Dorsolateral prefrontal cortex (tissue), 122 donors: ENCODE measurements at places on chromosomes 1 and 21. TPM values are rescaled to one million over a fixed set of nuclear protein-coding genes. Genes with fewer than 3 reads are reported as not detected.

ASCL5 gene
- not detected for total RNA-seq

BSND gene
- total RNA-seq = not detected

ACKR1 gene
- total RNA-seq = 16.4 TPM

FMOD gene
- 4.7 TPM for total RNA-seq
